ENCODE measurements at places on chromosomes 12 and 14.

GRCh38 chr12:67472539-67472938, 176.0 kb upstream of the DYRK2 start:
- no peak for DNase-seq

GRCh38 chr12:11745113-11745512, 95.6 kb downstream of the ETV6 start:
- no peak for DNase-seq

- no peak for DNase-seq
Measured at GRCh38 chr14:67514650-67515385, 18.3 kb upstream of the PLEKHH1 start.

DNA sequence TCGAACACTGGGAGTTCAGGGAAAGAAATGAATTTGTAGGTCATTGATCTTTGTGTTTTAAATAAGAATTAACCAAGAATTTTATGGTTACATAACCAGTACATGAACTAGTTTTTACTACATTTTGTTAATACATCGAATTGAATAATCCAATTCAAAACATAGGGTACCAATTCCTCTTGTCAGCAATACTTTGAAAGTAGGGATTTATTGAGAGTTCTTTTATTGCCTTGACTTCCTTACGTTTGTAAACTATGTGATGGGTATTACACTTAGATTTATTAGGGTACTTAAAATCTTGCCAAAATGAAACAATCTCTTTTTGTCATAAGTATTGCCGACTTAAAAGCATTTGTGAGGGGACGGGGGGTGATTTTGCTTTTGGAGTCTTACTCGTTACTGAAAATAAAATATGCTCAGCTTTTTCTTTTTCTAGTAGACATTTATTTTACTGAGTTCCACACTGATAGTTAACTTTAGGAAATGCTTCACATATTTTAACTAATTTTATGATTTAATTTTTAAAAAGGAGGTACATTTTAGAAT, 22.4 kb downstream of the SOCS2 start:
- no peak for DNase-seq

GRCh38 chr14:32593290-32593942, 264.3 kb downstream of the AKAP6 start:
- no peak for DNase-seq

DNA sequence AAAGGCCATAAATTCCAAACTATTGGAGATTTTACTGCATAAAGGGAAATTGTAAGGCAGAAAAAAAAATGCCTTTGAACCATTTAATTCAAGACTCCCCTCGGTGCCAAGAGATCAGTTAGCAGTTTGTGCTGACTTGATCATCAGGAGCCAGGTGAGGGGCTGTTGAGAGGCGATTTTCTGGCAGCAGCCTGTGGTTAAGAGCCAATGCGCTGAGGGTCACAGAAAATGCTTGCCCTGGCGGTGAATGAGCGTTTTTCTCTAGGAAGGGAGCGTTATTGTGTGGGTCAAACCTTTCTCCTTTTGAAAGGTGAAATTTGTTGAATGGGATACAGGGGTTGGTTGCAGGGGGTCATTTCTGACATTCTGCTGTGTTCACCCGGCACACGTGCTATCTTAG, 4.7 kb downstream of the SRRM4 start:
- DNase-seq, result peak; percentile 27

DNA sequence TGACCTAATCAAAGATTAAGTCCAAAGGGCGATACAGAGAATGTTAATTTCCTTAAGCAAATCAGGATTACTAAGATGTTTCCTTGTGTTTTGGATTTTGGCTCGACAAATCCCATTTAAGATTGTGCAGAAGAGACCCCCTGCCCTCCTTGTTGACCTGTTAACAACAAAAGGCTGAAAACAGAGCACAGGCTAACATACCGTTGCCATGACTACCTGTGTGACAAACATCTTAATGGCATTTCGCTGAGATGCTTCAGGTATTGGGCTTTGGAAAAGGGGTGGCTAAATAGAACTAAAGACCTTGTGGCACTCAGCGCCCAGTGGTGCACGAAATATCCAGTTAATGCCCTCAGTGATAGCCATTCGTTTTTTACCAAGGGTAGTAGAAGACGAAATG, 1532.3 kb upstream of the TMEM132C start:
- no peak for DNase-seq

- DNase-seq, result no peak
Measured at GRCh38 chr12:80838708-80839107, 99.0 kb downstream of the LIN7A start.

DNA sequence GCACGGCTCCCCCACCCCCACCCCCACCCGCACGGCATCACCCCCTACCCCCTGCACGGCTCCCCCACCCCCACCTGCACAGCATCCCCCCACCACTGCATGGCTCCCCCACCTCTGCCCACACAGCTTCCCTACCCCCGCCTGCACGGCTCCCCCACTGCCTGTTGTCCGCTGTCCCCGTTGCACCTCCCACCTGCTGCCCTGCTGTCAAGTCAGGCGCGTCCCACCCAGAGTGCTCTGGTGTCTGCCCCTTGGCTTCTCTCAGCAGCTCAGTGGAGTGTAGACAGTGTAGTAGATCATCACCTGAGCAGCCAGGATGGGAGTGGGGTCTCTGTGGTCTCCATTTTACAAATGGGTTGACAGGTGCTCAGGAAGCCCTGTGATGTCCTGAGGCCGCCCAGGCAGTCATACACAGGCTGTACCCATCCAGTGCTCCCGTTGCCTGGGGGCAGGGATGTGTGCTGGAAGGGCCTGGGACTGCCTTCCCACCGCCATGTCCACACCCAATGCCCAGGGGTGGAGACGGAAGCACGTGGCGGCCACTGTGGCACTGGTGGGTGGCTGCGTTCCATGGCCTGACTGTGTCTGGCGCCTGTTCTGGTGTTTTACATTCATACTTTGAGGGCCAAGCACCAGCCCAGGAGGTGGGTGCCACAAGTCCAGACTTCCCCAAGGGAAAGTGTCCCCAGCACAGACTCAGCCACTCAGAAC, 32.5 kb downstream of the PACS2 start:
- no peak for DNase-seq

DNA sequence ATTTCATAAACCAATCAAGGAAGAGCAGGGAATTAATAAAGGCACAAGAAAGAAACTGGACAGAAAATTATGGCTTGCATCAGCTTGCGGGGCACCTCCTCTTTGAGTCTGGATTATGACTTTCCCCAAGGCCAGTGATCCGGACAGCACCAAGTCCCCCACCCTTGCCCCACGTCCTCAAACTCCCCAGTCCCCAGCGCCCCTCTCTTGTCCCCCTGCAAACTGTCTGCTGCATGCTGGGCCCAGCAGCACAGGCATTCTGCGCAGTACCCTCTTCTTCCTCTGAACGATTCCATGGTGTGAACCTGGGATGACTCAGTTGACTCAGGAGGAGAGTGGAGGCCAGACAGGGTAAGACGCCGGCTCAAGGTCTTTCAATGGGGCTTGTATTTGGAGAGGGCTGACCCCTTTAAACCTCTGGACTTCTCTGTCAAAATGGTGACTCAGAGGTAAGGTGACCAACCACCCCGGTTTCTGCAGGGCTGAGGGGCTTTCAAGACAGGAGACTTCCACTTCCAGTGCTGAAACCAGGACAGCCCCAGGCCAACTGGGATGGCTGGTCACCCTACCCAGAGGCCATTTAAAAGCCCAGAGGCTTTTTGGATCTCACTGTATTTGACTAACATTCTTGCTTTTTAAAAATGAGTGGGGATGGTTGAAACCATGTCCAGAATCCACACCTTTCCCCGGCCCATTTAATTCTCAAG, 13.5 kb downstream of the C14orf132 start:
- no peak for DNase-seq

DNA sequence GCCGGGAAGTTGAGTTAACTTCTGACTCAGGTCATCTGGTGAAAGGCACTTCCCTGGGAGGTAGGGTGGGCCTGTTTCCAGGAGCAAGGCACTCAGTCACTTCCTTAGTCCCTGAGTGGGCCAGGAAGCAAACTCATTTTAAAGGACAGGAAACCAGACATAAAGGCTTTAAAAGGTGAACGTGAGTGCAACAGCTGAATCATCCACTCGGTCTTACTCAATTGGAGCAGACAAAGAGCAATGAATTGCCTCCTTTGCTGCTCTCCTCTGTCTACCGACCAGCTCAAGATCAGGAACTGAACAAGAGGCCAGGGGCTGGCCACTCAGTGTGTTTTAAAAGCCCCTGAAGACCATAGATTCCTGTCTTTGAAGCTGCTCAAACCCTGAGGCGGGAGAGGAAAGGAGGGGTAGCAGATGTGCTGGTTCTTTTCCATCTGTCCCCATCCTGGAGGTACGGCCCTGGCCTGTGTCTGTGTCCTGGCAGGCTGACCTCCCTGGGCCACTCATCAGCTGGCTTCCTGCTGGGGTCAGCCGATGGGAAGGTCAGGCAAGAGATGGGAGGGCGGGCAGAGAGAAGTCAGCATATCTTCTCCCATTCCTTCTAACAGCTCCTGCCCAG, 148.9 kb downstream of the PPM1H start:
- no peak for DNase-seq

All from caudate nucleus (tissue), 63 donors.